ENCODE measurements at places on chromosomes 3 and 15.

DNA sequence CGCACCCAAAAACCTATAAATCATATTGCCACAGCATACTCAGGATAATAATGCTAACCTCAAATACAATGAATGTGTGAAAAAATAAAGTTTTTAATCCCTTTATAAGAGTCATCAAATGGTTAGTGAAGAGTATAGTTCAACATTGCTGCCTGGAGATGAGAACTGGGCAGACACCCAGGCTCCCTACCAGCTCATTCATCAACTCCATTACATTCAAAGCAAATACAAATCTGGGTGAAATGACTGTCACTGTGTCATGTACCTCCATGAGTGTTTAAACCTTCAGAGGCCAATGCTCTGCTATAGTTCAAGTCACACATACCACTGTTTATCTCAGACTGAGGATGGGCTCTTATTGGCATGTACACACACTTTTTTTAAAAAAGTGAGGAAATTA is 167.2 kb upstream of the KCNMB2 start:
- DNase-seq = no peak

DNA sequence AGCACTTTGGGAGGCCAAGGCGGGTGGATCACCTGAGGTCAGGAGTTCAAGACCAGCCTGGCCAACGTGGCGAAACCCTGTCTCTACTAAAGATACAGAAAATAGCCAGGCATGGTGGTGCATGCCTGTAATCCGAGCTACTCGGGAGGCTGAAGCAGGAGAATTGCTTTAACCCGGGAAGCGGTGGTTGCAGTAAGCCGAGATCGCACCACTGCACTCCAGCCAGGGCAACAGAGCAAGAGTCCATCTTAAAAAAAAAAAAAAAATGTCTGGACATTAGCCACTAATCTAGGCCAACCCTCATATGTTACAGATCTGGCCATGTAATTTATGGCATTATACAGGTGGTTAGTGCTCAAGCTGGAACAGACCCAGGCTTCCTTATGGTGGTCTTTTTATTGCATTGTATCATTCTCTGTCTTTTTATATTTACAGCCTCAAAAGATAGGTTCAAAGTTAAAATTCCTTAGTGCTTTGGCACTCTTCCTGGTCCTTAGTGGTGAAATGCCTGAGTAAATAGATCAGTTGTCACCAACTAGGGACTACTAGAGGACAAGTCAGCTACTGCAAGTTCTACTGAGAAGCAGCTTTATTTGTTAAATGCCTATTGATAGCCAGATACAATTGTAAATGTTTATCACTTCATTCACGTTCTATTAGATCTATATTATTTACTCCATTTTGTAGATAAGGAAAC is 16.0 kb downstream of the STARD9 start:
- peak; percentile 40 for DNase-seq

GRCh38 chr15:25694823-25695312 is 168.3 kb downstream of the ATP10A start:
- no peak for DNase-seq

- no peak for DNase-seq
These were observed 151.0 kb upstream of the ROBO2 start for GRCh38 chr3:76888856-76889255.

DNA sequence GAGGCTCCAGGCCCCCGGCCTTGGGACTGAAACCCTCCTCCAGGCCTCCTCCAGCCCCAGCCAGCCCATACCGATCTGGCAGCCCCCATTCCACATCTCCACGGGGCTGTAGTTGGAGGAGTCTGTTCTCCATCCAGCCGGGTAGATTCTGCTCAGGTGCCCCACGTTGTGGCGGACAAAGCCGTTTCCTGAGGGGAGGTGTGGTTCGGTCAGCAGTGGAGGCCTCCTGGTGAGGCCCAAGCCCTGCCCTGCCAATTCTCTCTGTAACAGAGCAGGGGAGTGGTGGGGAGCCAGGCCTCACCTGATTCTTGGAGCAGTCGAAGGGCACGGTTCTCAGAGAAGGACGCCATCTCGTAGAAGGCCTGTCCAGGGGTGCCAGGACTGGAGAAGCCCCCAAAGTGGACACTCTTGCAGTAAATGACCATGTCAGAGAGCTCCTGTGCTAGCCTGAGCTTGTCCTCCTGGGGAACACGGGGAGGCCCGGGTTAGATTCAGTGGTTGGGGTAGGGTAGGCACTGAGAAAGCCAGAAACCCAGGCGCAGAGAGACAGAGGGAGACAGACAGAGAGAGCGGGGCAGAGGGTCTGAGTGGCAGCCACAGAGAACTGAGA is 18.5 kb downstream of the VILL start:
- DNase-seq = no peak

- DNase-seq = no peak
These were observed 756.3 kb downstream of the VGLL3 start for GRCh38 chr3:86234506-86235254.

- peak; percentile 85 for DNase-seq
These were observed 23.0 kb upstream of the COPG1 start for GRCh38 chr3:129226374-129226773.

- DNase-seq = no peak
These were observed 7.8 kb downstream of the RFT1 start for GRCh38 chr3:53122255-53122932.

- no peak for DNase-seq
These were observed 10.5 kb downstream of the SLC24A5 start for GRCh38 chr15:48131324-48131723.

GRCh38 chr3:55000546-55000945 is 72.7 kb upstream of the LRTM1 start:
- DNase-seq = peak; percentile 31

DNA sequence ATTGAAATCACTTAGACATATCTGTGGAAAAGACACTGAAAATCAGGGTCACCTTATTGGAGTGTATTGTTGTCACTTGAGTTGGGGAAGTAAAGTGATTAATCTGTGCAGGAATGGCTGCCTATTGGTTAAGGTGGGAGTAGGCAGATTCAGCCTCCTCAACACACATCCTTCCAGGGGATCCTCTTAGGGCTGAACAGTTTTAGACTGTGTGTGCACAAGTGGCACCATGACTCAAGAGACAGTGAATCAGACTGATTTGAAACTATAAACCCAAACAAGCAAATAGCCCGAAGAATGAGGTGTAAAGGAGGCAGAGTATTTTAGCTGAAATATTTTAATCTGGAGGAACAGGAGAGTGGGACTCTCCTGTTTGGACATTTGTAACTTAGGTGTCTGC is 4.9 kb downstream of the ABHD17C start:
- no peak for DNase-seq

GRCh38 chr3:45188719-45189659 is 37.1 kb downstream of the TMEM158 start:
- no peak for DNase-seq

GRCh38 chr15:93324186-93324975 is 235.4 kb upstream of the RGMA start:
- no peak for DNase-seq

DNA sequence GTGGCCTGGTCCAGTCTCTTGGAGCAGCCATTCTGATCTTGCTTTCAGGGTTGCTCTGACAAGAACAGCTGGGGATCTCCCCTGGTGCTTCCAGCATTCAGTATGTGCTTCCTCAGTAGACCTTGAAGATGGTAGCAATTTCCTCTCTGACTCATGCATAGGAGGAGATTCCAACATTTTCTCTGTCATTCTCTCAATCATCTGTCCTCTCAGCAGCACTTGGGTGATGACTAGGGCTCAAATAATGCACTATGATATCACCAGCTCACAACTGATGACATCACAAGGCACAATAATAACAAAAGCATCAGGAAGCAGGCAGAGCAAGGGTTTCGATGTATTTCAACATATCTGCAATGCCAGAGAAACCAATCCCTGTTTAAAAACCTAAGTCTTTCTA is 52.7 kb downstream of the NFKBIZ start:
- DNase-seq = peak; percentile 28

DNA sequence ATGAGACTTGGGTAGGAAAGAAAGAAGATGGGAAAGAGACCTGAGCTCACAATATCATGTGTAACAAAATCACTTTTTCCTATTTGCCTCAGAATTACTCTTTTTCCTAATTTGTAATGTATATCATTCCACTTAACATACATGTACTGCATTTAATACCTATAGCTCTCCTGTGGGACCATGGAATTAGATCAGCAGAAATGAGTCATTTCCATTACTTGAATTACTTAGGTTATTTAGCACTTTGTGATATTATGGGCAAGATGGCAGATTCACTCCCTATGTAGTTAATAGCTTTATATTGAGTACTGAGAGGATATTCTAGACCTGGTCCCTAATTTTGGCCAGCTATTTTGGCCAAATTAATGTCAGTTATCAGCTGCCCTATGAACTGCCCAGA is 70.5 kb downstream of the ZNF609 start:
- no peak for DNase-seq

GRCh38 chr3:107718547-107718946 is 195.8 kb downstream of the BBX start:
- DNase-seq = no peak

GRCh38 chr3:65851827-65852226 is 186.9 kb downstream of the MAGI1 start:
- no peak for DNase-seq

- no peak for DNase-seq
These were observed 10.8 kb upstream of the PHLDB2 start for GRCh38 chr3:111848283-111848682.

GRCh38 chr3:108153451-108153981 is 62.7 kb upstream of the CD47 start:
- DNase-seq = peak; percentile 12

DNA sequence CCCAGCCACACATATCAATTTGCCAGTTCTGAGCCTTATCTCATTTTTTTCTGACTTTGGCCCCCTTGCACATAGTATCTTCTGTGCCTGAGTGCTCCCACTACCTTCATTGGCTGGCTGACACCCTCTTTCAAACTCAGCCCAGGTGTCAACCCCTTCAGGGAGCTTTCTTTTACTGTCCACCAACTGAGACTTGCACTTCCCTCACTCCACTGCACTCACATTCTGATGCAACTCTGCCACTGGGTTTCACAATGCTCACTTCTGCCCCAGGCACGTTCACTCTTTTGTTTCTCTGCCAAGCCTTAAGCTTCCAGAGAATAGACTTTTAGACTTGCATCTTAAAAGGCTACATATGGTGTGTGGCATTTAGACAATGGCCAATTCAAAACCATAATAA is 101.5 kb upstream of the CBLB start:
- no peak for DNase-seq

DNA sequence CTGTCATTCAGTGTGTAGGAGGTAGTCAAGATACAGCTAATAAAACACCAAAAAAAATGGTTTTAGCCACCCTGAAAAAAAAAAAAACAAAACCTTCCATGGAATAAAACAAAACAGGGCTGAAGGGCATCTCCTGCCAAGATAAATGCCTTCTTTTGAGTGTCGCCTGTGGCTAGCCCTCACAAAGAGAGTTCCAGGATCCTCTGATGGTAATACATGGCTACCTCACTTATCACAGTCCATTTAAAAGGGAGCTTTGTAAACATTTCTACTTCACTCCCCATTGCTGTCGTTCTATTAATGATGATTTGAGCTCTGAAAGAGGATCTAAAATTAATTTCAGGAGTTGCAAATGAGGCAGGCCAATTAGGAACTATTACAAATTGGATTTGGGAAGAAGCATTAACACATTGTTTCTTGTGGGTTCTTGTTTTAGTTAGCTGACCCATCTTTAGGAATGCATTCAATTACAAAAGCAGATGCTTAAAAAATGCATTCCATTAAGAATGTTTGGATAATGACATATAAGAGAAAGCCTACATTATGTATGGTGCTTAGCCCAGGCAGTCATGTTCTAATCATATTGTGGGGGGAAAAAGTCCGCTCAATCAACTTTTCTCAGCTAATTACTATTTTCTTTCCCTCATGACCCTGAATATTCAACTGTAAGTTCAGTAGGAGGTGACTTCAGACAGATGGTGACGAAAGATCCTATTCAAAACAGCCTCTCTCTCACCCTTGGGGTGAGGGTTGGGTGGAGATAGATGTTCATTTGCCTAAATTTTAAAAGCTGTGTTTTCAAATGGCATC is 255.1 kb upstream of the WNT5A start:
- DNase-seq = no peak

GRCh38 chr15:39269352-39269751 is 311.5 kb upstream of the THBS1 start:
- DNase-seq = no peak

- no peak for DNase-seq
These were observed 29.6 kb upstream of the CSTA start for GRCh38 chr3:122295266-122296062.

DNA sequence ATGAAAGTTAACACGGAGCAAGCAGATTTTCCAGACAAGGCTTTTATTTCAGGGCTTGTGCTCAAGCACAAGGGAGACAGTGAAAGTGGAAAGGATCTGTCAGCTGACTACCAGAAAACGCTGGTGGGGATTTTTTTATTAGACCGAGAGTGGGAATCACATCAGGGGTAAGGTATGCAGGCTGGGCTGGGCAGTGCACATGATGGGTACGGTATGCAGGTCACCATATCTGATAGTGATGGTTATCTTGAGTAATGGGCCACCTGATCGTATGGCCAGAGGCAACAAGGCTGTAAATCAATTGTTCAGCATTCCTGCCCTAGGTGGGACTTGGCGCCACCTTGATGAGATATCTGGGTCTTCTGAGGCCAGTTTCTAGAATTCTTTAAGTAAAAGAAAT is 36.9 kb upstream of the PIAS1 start:
- no peak for DNase-seq

DNA sequence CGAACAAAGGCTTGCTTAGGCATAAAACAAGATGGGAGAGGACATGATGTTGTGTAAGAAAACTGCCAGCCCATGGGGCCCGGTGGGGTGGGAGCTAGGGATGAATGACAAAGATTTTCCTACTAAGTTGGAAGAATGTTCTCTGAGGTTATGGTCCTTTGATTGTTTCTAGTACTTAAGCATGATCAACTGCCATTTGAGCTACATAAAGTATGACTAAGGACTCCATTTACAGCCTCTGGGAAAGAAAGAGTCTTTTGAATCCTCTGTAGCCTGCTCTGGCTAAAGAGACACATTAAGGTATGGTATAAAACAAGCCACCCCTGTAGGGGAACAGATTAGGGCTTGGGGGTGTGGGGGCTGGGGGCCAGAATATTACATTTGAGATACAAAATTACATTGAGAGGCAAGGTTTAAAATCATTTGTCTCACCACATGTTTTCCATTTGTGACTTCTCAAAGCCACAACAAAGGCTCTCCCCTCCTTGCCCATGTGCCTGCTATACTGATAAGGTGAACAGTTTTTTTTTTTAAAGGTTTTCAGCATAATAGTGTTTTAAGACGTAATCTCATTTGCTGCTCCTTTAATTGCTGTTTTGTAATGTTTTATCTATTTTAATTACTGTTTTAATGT is 323.4 kb downstream of the CHST2 start:
- DNase-seq = no peak

DNA sequence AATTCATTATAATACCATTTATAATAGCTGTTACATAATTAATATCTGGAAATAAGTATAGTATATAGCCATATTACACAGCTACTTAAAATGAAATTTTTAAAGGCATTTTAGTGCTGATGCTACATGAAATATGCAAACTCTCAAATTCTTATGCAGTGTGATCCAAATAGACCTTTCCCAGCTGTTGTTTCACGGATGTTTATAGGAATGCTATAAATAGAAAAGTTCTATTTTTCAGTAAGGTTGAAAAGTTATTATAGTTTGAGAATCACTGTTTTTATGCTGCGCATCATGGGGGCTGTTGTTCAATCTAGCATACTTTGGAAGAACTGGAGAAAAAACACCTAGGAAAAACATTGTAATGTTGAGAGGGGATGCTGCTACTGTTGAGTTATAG is 147.7 kb upstream of the TRIM42 start:
- DNase-seq = no peak

GRCh38 chr3:14583548-14584091 is 43.5 kb upstream of the GRIP2 start:
- DNase-seq = no peak
